ENCODE measurements at places on chromosomes 13 and 19. TPM values are rescaled to one million over a fixed set of nuclear protein-coding genes. Genes with fewer than 3 reads are reported as not detected.

DNA sequence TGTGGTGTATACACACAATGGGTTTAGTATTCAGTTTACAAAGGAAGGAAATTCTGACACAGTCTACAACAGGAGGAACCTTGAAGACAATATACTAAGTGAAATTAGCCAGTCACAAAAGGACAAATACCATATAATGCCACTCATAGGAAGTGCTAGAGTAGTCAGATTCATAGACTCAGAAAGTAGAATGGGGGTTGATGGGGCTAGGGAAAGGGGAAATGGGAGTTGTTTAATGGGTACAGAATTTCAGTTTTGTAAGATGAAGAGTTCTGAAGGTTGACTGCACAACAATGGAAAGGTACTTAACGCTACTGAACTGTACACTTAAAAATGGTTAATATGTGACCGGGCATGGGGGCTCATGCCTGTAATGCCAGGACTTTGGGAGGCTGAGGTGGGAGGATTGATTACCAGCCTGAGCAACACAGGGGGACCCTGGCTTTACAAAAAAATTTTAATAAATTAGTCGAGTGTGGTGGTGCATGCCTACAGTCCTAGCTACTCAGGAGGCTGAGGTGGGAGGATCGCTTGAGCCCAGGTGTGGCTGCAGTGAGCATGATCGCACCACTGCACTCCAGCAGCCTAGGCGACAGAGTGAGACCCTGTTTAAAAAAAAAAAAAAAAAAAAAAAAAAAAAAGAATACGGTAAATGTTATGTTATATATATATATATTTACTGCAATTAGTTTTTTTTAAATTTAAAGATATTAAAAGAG, 45.0 kb downstream of the SLC15A1 start:
- DNase-seq: no peak

FFAR3 gene
- not detected for total RNA-seq

IFI30 gene
- 17.4 TPM for total RNA-seq

CDX2 gene
- not detected for total RNA-seq

C19orf73 gene
- not detected for total RNA-seq

DNA sequence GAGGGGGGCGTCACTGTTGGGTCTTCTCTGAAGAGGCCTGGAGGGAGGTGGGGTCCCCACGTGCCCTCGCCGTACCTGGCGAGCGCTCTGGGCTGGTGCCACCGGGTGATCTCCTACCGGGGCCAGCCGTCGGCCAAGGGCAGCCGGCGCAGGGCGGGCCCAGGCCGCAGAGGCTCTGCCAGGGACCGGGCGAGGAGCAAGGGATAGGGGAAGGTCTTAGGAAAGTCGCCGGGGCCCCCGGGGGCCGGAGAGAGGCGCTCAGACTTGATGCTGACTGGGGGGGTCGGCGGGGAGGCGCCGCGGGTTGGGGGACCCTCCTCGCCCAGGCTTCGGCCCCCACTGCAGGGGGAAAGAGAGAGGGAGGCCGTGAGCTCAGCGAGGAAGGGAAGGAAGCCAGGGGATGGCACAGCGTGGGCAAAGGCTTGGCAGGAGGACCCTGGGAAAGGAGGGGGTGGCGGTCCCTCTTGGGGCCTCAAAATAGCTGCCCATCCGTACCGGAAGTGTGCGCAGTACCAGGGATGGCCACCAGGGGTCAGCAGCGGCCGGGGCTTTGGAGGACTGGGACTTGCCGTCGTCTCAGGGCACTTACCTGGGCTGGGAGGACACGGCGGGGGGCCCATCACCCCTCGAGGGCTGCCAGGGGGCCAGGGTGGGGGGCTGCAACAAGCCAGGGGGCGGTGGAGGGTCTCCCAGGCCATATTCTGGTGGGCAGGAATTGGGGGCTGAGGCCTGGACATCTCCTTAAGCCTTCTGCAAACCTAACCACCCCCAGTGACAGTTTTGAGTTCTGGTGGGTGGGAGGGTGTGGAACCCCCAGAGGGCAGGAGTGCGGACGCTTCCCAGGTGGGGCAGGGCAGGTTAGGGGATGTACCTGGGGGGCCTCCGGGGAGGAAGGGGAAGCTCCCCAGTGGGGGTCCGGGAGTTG, 7.7 kb upstream of the TMEM161A start:
- peak; percentile 80 for DNase-seq

GRCh38 chr13:100409132-100409531, 179.5 kb downstream of the GGACT start:
- no peak for DNase-seq

DNA sequence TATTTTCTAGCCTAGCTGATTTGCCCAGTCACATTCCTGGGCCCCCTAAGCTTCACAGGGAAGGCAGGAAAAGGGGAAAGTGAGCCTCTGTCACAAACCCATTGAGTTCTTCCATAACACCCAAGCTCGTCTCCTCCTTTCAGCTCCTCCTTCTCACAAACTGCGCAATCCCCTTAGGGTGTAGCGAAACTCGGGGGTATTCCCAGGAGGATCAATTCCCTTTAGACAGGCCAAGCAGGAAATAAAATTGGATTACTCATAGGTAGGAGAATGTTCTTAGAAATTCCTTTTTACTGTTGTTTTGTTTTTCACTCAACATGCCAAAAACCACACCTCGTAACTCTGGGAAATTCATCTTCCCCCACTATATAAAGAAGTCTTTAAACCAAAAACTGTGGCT, 139.3 kb downstream of the IRS2 start:
- no peak for DNase-seq

- no peak for DNase-seq
Measured at GRCh38 chr19:57813919-57814504, 701 bp downstream of the ZNF552 start.
